ENCODE measurements at places on chromosomes 11 and 22. TPM values are rescaled to one million over a fixed set of nuclear protein-coding genes. Genes with fewer than 3 reads are reported as not detected.

DNA sequence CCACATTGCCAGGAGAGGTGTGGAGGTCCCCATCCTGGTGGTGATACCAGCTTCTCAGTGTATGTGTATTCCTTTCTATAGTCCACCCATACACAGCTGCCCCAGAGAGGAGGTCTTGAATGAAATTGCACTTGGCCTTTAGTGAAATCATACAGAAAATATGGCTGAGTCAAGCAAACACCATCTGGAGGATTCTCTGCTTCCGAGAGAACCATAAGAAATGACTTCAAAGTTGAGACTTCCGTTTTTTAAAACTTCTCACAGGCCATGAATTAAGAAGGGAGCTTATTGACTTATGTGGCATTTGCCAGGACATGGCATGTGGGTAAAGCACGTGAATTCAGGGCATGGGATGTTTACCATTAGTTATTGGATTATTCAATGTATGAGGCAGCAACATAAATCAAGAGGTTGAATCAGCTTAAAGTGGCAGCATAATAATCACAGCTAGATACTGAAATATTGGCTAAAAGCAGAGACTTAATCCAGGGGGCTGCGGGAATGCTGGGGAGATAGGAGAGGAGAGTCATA, 119.1 kb upstream of the MTNR1B start:
- H3K36me3 ChIP-seq, result no peaks in the 10 kb centered on the region
- H3K27me3 ChIP-seq, result no peaks in the 10 kb centered on the region
- no peak overlapping the region for H3K27ac ChIP-seq
- no peak overlapping the region for H3K4me3 ChIP-seq

APOBEC3H gene
- 0.84 TPM for total RNA-seq

- DNase-seq, result no peak
- H3K4me1 ChIP-seq, result no peaks in the 10 kb centered on the region
- no peak overlapping the region for H3K27ac ChIP-seq
- H3K27me3 ChIP-seq, result peaks cover 6% of the 10 kb centered on the region
These were observed 23.4 kb downstream of the SLN start for GRCh38 chr11:107688322-107688918.

DNA sequence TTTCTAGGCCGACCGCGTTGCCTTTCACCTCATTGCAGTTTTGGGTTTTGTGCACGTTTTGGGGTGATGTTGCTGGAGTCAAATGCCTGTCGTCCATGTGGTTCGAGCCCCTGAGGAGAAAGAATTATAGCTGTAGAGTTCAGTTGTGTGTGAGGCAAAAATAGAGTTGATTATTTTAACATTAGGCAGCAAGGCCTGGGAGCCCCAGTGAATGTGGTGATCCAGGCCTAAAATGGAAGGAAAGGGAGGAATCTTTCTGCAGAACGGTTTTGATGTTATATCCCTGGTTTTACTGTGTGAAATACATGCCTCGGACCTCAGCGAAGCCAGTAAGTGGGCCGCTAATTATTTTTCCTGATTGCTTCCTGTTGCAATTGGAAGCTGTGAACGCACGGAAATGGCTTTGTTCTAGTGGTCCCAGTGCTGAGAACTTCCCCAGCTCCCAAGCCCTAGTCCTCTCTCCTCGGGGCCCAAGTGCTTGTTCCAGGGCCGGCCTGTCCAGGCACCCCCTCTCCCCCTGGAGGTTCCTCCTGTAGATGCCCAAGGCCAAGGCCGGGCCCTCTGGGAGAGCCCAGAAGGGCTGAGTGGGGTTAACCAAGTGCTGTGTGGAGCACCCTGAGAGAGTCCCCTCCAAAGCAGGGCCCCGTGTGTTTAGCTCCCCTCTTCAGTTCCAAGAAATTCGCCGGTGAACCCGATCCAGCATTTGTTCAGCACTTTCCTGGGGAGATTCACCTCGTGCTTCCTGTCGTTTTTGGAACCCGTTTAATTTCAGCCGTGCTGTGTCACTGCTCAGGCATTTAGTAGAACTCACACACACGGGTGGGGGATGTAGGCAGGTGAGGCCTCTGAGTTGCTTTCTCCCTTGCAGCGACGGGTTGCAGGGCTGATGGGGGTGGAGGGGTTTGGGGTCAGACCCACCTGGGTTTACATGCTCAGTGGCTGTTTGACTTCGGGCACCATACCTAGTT, 2.1 kb downstream of the LRP5 start:
- DNase-seq, result no peak
- H3K27me3 ChIP-seq, result no peaks in the 10 kb centered on the region
- H3K4me1 ChIP-seq, result peaks cover 42% of the 10 kb centered on the region
- no peaks in the 10 kb centered on the region for H3K36me3 ChIP-seq

DNA sequence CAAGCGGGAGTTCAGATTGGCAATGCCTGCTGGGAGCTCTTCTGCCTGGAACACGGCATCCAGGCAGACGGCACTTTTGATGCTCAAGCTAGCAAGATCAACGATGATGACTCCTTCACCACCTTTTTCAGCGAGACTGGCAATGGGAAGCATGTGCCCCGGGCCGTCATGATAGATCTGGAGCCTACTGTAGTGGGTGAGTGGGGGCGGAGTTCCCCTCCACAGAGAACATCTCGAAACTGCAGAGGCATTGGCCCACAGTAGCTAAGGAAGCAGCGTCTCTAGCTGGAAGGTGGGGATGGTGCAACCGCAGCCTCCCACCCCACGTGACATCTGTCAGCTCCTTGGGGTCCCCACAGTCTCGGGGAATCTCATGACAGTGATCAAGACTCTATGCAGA, 10.9 kb downstream of the TUBA8 start:
- peak; percentile 53 for DNase-seq
- no peaks in the 10 kb centered on the region for H3K36me3 ChIP-seq
- no peaks in the 10 kb centered on the region for H3K27me3 ChIP-seq
- H3K4me1 ChIP-seq, result no peaks in the 10 kb centered on the region
- H3K27ac ChIP-seq, result no peak overlapping the region

F2 gene
- not detected for total RNA-seq

DNA sequence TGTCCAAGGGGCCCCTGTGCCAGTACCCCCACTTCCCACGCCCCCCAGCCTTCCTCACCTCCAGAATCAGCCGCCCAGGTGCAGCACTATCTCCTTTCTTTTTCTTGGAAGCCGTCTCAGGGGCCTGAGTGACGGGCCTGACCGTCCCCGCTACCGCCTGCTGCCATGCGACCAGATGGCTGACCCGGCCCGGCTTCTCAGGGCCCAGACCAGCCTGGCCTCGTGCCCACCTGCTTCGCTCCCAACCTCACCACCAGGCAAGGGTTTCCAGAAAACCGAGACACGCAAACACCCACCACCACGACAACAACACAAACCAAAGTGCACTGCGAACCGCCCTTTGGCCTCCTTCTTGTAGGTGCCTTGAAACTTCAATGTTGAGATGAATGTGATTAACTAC, 39.1 kb downstream of the MACROD1 start:
- no peaks in the 10 kb centered on the region for H3K4me1 ChIP-seq
- H3K4me3 ChIP-seq, result no peak overlapping the region

- H3K36me3 ChIP-seq, result no peaks in the 10 kb centered on the region
- no peak overlapping the region for H3K4me3 ChIP-seq
- no peaks in the 10 kb centered on the region for H3K27me3 ChIP-seq
- DNase-seq, result no peak
- H3K27ac ChIP-seq, result peak overlapping the region; percentile 77
These were observed 11.9 kb downstream of the MGAT3 start for GRCh38 chr22:39468487-39469325.

DNA sequence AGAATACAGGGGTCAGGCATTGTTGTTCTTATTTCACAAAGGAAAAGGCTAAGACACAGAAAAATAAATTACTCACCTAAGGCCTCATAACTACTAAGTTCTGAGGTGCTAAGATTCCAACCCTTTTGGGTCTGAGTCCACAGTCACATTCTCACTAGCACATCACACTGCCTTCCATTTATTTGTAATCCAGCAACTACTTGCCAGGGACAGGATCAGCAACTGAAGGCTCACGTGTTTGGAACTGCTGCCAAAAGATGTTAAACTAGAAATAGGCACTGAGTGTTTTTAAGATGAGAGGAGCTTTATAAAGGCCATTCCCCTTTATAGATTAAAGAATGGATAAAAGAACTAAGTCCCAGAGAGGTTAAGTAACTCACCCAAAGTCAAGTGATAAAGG, 58.0 kb downstream of the CADM1 start:
- no peak overlapping the region for H3K27ac ChIP-seq
- no peak overlapping the region for H3K4me3 ChIP-seq
- DNase-seq, result no peak
- no peaks in the 10 kb centered on the region for H3K4me1 ChIP-seq
